ENCODE measurements at places on chromosomes 2 and 18. TPM values are rescaled to one million over a fixed set of nuclear protein-coding genes. Genes with fewer than 3 reads are reported as not detected.

UGT1A8 gene
- total RNA-seq: not detected

OSR1 gene
- total RNA-seq: 1.8 TPM

KIAA2012 gene
- not detected for total RNA-seq

LRRFIP1 gene
- total RNA-seq: 53.3 TPM

FEV gene
- not detected for total RNA-seq

MAPRE3 gene
- total RNA-seq: 0.57 TPM

SLC5A7 gene
- not detected for total RNA-seq

PXDN gene
- total RNA-seq: 322 TPM

RAD51AP2 gene
- total RNA-seq: not detected

KCNG2 gene
- total RNA-seq: not detected

SPP2 gene
- 0.14 TPM for total RNA-seq
